ENCODE measurements at places on chromosomes 5 and 9.
A peak's percentile ranks its signal among the peaks of the same experiment; 100 is the strongest.

- DNase-seq: no peak
Measured at GRCh38 chr9:72537011-72537545, 15.7 kb downstream of the TMC1 start.

- DNase-seq: no peak
Measured at GRCh38 chr5:144191998-144192397, 21.3 kb downstream of the KCTD16 start.

GRCh38 chr5:5486122-5486521 lies 63.6 kb downstream of the ICE1 start:
- DNase-seq: no peak

- DNase-seq: no peak
Measured at GRCh38 chr5:99589424-99589823, 660.6 kb upstream of the CHD1 start.

GRCh38 chr5:25489834-25490538 lies 845.2 kb upstream of the CDH10 start:
- DNase-seq: no peak

DNA sequence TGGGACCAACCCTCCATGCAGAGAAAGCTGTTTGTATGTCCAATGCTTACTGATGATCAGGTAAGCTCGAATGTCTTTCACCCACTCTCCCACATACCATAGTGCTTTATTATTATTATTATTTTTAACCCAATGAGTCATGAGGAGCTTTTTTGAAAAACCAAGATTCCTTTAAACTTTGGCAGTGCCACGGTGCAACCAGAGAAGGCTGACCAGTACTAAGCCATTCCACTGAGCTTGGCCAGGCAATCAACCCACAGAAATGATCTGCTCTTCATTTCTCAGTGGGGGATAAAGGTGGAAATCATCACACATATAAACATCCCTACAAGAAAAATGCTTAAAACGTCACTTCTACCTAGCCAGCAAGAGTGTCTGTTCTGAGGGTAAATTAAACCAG lies 35.5 kb downstream of the JAKMIP2 start:
- DNase-seq: no peak

- DNase-seq: no peak
Measured at GRCh38 chr9:127722055-127722745, 6.3 kb downstream of the TTC16 start.

- peak; percentile 68 for DNase-seq
Measured at GRCh38 chr5:65394087-65394486, 87.6 kb downstream of the ADAMTS6 start.

DNA sequence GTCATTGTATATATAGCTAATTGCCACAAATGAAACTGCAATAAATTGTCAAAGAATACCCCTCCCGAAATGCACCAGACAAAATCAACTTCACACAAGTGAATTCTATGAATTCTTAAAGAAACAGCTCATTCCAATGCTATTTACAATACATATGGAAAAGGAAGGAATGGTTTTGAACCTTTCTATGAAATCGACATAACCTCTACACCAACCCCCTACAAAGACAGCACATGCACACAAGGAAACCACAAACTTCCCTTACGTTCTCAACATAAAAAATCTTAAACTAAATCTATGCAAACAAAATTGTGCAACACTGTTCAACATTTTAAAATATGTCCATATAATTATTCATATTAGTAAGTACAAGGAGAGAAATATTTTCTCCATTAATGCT lies 39.2 kb downstream of the MARCHF11 start:
- no peak for DNase-seq

- no peak for DNase-seq
Measured at GRCh38 chr5:54991416-54991815, 6.0 kb upstream of the ESM1 start.

DNA sequence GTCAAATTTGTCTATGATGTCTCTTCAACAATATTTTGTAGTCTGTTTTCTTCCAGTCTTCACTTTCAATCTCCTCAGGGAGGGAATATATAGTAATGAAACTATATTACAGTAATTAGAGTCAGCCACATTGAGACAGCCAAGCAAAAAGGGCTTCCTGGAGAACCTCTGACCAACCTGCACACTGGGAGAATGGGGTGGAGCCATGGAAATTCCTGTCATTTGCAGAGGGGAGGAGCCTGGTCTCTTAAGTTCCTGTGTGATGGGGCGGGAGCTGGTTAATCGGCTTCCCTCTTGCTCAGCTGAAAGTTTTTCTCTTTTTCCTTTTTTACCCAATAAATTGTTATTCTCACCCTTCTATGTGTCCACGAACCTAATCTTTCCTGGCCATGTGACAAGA lies 1220.0 kb downstream of the PTPRD start:
- no peak for DNase-seq

DNA sequence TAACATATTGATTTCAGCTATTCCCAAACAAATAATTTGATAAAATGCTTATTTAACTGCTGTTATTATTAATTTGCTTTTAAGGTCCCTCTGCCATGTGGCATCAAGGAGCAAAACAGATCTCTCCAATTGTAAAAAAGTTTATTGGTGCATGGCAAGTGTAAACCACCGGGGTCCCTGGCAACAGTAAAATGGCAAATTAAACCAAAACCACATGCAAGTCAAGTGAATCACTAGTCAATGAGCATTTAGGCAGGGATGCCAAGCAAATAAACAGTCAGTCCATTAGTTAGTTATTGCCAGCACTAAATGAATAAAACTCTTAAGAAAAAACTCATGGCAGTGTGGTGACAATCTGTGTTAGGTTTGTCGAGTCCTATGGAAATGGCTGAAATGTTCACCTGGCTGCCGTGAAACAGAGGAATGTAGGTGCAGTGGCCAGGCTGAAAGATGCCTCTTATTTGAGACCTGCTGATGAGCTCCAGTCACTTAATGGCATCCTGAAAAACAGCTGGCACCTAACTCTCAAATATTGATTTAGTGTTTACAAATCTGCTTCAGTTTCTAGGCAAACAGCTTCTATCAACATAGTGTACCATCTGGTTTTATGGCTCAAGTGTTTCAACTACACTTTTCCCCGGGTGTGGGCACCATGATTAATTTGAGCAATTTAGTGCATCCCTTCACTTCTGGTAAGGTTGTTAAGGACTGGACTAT lies 296.5 kb upstream of the ITGA1 start:
- DNase-seq: no peak

DNA sequence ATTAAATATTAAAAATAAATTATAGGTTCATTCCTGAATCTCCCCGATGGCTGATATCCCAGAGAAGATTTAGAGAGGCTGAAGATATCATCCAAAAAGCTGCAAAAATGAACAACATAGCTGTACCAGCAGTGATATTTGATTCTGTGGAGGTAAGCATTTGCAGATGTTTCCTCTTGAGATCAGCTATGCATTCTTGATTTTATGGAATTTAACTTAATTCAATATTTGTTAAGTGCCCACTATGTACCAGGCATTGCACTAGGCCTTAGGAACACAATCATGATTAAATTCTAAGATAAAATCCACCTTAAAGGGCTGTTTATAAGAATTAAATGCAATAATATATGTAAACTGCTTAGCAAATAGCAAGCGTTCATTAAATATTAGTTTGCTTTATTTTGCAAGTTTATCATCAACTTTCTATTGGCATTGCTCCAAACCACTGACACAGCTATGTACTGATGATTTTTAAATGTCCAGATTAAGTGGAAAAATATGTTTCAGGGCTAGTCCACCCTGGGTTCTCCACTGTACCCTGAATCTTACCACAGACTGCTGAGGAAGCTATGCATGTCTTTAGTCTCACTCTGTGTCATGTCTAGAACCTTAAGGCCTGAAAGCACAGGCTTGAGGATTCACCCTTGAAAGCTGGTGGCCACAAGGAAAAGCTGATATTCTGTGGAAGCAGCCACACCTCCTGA lies 33.2 kb downstream of the SLC22A4 start:
- DNase-seq: no peak

DNA sequence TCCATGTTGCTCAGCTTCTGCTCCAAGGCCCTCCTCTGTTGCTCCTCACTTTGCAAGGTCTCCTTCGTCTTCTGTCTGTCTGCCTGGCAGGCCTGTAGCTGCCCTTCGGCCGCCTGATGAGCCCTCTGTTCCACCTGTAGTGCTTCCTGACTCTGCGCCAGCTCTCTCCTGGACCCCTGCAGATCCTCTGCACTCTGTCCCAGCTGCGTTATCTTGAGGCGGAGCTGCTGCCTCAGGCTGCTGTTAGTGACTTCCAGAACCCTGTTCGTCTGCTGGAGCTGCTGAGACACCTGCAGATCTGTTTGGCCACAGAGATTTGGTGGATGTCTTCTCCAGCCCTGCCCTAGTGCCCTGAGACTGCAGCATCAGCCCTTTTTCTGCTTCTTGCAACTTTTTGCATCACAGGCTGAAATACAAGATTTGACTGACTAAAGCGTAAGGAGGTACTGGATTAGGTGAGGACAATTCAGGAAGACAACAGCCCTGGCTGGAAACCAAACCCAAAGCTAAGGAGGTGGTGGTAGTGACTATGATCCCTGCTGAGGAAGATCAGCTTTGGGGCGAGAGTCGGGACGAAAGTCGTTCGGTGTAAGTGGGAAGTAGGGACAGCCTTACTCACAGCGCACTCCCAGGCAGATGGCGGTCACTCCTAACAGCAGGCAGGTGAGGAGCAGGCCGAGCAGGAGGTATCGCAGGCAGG lies 2.1 kb downstream of the CD72 start:
- peak; percentile 54 for DNase-seq

- no peak for DNase-seq
Measured at GRCh38 chr9:134815435-134816214, 65.0 kb upstream of the FCN2 start.

GRCh38 chr9:401223-401622 lies 186.6 kb downstream of the DOCK8 start:
- DNase-seq: no peak

DNA sequence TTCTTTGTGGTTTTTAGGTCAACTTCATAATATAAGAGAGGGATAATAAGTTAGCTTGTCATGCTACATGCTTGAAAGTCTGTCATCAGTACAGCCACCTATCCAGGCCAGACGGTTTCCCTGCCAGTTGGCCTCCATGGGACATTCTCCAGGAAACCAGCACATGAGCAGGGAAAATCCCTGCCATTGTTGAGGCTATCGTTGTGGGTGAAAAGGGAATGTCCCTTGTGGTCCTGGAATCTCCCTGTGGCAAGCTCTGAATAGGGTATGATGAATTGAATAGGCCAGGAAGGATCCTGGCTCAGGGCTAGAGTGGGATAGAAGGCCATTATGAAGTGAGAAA lies 12.3 kb downstream of the F2RL1 start:
- DNase-seq: no peak

DNA sequence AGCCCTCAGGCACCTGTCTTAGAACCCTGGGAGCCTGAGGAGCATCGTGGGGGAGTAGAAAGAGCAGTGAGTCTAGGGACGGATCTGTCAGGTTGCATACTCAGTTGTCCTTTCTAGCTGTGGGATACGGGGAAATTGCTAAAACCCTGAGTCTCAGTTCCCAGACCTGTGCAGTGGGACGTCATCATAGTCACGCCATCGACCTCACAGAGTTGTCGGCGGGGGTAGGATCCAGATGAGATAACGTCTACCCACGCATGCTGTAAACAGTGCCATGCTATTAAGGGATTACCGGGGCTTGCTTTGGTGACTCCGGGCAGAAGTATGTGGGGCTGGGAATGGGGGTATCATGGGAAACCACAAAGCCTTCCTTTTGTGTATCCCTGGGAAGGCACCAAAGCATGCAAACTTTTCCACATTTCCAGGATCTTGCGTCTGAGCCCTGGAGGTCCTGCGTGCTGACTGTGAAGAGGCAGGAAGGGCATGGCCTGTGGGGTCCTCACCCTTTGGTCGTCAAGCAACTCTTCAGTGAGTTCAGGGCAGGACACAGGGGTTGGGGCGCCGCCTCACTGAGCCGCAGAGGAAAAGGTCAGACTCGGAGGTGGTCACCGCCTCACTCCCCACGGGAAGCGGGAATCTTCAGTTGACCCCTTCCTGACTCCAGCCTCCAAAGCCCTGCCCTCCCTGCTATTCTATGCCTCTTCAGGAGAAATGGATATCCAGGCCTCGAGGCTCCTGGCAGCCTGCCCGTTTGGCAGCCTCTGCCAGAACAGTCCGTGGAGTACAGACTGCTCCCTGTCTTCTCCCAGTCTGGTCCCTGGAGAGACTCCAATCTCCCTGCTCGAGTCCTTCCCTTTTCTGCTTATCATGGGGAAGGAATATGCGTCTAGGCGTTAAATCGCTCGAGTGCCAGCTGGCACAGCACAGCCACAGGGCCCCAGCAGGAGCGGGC lies 186.8 kb upstream of the KLF9 start:
- DNase-seq: peak; percentile 94

GRCh38 chr9:116368680-116369079 lies 215.1 kb downstream of the PAPPA start:
- no peak for DNase-seq

GRCh38 chr9:36559036-36559695 lies 13.5 kb upstream of the MELK start:
- DNase-seq: no peak

DNA sequence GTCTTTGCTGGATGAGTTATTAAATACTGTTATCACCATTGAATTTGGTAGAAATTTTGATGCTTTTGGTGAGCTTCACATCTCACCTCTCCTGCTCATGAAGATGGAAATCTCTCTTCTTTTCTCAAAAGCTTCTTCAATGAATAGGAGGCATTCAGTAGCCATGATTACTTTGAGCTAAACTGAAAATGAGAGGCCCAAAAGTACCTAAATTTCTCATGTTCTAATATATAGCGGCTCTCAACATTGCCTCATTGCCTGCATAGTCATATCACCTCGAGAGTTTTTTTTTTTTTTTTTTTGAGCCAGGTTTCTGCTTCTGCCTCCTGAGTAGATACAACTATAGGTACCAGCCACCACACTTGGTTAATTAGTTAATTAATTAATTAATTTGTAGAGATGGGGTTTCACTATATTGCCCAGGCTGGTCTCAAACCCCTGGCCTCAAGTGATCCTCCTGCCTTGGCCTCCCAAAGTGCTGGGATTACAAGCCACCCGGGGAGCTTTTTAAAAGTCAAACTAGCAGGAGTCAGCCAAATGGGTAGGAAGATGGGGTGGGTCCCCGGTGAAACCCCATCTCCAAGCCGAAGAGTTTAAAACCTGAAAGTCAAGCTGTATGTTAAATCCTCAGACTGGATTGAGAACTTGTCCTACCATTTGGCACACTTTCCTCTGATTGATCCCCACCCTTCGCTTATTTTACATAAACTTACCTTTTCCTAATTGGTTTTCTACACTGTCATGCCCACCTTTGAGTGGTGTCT lies 169.0 kb downstream of the DOCK2 start:
- DNase-seq: no peak

- peak; percentile 33 for DNase-seq
Measured at GRCh38 chr5:10328323-10328722, 20.6 kb upstream of the CMBL start.

DNA sequence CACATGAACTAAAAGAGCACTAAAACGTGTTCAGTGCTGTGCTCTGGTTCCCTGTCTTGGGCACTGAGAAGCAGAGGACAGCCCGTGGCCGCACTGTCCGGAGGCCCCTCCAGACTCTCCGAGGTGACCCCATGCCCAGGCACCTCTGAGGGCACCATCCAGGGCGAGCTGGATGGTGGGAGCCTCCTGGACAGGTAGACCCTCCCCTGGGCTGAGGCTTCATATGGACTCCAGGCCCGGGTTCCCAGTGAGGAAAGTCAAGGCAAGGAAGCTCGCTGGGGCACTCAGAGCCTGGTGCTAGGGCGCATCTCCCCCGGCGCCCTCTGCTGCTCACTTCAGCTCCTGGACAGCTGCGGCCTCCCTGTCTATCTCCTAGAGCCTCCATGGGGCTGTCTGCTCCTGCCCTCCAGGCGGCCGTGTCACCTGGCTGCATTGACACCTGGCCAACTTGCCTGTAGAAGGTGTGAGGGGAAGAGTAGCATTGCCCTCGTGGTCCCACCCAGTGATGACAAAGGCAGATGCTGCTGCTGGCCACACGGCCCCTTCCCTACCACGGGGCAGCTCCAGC lies 178.2 kb upstream of the IRX1 start:
- DNase-seq: no peak
